ENCODE measurements at places on chromosomes 5 and 9.

DNA sequence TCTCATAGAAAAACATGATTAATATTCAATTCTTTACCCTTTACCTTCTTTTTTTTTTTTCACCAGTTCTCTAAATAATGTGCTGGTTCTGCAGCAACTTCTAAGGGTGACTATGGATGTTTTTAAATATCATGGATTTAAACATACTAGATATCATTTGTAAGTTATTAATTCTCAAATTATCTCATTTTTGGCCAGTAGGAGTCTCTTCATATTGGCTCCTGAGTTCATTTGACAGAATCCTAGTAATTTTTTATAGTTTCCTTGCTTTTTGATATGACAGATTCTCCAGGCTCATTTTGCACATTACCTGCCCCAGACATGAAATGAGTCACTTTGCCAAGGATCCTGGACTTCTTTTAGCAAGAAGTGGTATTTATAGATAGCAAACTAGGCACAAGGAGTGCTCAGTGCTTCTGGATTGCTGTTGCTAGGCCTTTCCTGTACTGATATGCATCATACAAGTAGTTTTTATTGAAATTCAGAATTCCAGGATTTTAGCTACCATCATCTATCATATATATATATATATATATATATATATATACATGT lies 201.3 kb upstream of the IL12B start:
- no peak for DNase-seq

GRCh38 chr9:125470767-125471580 lies 209.3 kb downstream of the GAPVD1 start:
- DNase-seq, result no peak

DNA sequence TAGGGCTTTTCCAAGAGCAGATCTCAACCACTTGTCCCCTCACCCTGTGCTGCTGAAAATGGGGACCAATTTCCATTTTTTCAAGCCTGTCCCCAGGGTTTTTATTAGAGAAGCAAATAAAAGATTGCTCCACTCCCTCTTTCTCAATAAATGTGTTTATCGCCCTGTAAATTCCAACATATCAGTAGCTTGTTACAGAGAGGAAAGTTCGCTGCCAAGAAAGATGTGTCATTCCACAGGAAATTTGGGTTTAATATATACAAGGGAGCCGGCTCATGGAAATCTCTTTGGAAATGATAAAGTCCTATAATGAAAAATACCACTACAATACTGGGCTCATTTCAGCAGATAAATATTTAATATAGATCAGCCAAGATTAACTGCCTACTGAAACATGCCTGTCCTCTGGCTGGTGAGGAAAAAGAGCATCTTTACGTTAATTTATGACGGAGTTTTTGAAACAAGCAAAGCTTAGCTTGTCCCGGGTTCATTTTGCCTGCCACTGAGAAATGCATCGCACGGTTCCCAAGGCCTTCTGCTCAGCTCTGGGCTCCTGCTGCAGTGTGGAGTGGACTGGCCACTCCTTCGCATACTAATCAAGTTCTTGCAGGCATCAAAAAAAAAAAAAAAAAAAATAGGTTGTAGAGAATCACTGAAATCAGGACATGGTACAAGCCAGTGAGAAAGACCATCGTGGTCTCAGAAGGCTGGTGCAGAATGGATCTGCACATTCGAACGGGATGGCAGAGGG lies 84.5 kb downstream of the BRINP1 start:
- no peak for DNase-seq

GRCh38 chr9:95515272-95516113 lies 1.3 kb downstream of the PTCH1 start:
- no peak for DNase-seq

GRCh38 chr9:15010581-15010980 lies 100.4 kb upstream of the FREM1 start:
- no peak for DNase-seq

DNA sequence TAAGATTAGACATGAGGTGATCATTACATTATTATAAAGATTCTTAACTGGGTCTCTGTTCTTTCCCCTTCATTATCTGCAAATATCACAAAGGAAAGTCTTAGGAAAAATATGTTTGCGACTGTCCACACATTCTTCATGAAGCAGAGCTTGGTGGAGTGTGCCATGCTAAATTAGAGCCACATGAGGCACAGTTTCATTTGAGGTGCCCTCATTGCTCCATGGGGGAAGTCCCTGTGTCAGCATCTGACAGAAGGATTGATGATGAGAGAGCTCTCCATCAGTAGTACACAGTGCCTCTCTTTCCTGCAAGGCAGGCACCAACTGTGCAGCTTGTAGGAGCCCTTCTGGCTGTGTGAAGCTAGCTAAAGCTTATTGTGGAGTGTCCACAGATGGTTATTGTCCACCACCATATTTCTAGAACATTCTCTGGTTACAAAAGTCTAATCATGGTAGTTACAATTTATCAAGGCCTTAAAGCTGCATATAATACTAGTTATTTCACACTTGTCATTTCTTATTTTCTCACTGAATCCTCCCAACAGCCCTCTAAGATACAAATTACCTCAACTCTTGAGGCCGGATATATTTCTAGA lies 63.9 kb downstream of the C9orf152 start:
- DNase-seq, result no peak

DNA sequence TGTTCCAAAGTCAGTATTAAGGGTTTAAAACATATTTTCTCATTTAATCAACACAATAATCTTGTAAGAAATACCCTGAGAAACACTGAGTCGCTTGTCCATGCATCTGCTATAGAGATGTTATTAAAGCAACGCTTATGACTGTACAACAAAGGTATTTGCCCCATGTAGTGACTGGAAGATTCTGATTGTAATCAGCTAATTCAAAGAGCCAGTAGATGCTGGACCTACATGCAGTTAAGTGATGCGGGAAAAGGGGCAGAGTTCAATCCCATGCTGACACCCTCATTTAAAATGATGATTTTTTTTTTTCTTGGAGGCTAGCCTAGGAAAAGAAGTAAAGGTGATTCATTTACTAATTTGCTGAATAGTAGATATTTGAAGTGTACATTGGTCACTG lies 149.3 kb upstream of the MTAP start:
- no peak for DNase-seq

- DNase-seq, result no peak
Measured at GRCh38 chr9:82895822-82896110, 167.2 kb downstream of the RASEF start.

- no peak for DNase-seq
Measured at GRCh38 chr5:30926218-30926617, 267.3 kb upstream of the CDH6 start.

- DNase-seq, result no peak
Measured at GRCh38 chr9:92640398-92641091, 29.4 kb downstream of the IPPK start.

DNA sequence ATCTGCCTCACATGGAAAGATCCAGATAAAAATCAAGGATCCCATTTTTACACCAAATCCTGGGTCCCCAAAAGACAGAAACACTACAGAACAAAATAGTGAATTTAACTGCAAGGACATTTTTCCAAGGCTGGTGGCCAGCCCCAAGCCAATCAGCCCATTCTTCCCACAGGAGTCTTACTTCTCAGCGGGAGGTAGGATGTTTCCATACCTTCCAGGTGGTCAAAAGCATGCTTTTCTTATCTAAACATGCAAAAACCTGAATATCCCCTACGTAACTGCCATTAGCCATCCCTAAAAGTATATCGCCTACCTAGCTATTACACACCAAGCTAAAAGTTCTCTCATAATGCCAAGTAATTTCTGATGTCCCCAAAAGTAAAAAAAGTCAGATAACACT lies 20.6 kb downstream of the TMEM161B start:
- no peak for DNase-seq

GRCh38 chr9:104027295-104027694 lies 66.8 kb upstream of the SMC2 start:
- no peak for DNase-seq

DNA sequence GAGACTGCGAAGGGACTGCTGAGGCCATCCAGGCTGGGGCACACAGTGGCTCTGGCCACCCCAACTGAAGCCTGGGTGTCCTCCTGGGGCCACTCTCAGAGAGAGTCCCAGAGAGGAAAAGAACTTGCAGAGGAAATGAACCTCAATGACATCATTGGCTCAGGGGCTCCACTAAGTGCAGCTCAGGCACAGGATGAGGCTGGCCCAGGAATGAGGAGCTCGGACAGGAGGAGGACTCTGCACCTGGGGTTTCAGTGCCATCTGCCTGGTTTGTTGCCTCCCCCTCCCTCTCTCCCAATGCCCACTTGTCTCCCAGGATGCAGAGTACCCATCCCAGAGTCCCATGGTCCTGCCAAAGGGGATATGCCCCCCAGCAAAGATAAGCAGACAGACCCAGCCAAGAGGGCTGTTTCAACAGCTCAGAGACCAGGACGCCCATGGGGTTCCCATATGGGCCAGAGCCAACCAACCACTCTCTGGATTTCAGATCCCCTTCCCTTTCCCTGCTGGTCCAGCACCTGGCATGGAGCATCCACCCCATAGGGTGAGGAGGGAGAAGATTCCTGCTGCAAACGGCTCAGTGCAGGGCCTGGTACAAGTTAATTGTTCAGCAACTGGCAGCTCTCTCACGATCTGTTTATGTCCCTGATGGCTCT lies 26.9 kb upstream of the OLFM1 start:
- no peak for DNase-seq

Measured in AG08396 (cell line).